NCI-H510A treated with DMSO at 0.1 percent for 48 hours (cell line): ENCODE measurements at places on chromosomes 7 and 10.
A peak's percentile ranks its signal among the peaks of the same experiment; 100 is the strongest.

DNA sequence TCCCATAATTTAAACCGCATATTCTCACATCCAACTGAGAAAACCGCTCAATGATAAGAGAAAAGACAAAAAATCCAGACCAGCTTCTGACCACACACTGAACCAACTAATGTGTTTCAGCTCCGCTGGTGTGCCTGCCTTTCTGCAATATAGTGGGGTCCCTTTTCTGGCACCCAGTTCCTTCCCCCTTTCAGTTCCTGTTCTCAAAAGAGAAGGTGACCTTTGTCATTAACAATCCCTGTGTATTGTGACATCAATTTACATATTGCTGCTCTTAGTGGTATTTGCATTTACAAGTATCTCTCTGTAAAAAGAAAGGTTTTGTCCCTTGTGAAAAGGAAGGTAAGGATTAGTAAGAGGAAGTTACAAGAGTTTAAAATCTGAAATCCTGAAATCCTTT lies 1.4 kb downstream of the PPP1R17 start:
- DNase-seq = no peak

- peak; percentile 73 for DNase-seq
Measured at GRCh38 chr7:31443457-31443856, 70.4 kb upstream of the ITPRID1 start.

DNA sequence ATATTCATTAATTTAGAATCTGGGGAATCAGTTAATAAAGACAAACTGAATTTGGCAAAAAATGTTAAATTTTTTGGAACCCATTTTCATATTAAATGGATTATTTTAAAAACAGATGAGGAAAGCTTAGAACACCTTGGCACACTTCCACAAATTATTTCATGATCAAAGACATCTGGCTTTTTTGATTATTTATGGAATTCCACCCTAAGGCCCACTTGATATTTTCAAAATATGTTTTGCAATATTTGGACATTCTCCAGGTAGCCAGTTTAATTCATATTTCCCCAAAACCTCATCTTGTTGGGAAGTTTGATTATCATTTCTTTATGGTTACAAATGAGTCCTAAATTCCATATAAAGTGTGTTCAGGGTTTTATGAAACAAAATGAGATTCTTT lies 129.9 kb downstream of the DOCK4 start:
- DNase-seq = no peak

GRCh38 chr7:22387583-22387982 lies 30.6 kb upstream of the RAPGEF5 start:
- no peak for DNase-seq

DNA sequence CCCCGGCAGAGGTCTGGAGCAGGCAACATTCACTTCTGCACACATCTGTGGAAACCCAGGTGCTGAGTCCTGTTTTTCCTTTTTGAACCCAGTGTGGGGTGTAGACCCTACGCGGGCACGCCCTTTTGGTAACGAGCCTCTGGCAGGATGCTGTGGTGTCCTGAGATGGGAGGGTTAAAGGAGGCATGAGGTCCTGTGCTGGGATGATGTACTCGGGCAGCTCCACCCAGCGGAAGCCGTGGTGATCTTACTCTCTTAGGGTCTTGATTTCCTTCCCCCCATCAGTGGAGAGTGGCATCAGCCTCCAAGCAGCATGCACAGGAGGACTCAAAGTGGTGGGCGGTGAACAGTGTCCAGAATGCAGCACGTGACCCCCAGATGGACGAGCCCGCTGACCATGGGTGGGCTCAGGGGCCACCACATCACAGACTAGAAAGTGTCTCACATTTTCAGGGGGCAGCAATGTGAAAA lies 148.6 kb downstream of the DNAJB6 start:
- DNase-seq = no peak

- DNase-seq = no peak
Measured at GRCh38 chr10:120606051-120606764, 149.2 kb downstream of the PLPP4 start.

- no peak for DNase-seq
Measured at GRCh38 chr7:128997181-128997580, 57.7 kb downstream of the TNPO3 start.

GRCh38 chr10:29426420-29426819 lies 137.6 kb downstream of the LYZL1 start:
- no peak for DNase-seq
